ENCODE measurements at places on chromosomes 7 and 10.

DNA sequence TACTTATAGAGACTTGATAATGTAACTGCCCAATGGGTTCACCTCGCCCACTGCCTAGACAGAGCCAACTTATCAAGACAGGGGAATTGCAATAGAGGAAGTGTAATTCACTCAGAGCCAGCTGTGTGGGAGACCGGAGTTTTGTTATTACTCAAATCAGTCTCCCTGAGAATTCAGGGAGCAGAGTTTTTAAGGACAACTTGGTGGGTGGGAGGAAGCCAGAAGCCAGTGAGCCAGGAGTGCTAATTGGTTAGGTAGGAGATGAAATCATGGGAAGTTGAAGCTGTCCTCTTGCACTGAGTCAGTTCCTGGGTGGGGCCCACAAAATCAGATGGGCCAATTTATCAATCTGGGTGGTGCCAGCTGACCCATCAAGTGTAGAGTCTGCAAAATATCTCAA, 20.1 kb upstream of the C7orf33 start:
- DNase-seq, result no peak

DNA sequence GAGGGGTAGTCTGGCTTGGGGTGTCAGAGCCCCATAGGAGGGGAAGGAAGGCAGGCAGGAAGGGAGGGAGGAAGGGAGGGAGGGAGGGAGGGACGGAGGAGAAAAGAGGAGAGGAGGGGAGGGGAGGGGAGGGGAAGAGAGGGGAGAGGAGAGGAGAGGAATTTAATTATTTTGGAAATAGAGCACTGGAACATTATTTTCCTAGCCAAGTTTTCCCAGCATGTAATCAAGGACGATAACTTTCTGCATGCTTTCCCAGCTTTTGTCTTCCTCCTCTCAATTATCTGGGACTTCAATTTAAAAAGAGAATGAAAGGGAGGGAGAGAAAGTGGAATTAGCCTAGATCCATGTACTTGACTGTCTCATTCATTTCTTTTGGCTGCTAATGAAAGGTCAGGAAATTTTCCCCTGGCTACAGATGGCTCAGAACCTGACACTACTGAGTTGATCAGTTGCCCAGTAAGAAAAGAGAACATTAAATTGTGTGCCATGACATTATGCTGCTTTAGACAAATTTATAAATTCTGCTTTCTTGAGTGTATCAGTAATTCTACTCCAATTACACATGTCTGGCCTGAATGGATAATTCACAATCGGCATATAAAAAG, 148.8 kb downstream of the LRRC4 start:
- DNase-seq, result no peak

DNA sequence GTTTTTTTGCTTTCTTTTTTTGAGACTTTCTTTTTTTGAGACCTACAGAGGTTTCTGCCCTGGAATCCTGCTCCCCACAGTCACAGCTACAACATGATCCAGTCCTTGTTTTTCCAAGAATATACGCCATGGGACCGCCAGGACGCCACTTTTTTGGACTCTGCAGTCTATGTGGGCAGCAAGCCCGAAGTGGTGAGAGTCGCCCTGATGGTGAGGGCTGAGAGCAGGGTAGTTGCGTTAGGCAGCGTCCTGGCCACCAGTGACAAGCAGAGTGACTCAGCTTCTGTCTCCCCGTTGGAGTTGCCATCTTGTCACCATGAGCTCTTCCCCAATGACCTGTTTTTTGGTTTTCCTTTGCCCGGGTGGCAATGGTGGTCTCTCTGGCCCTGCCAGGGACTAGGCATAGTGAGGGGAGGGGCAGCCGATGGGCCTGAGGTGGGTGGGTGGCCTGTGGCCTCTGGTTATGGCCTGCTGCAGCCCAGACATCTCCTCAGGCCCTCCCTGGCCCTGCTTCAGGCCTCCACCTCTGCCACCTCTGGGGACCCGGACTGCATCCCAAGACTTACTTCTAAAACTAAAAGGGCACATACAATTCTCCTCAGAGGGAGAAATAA, 88.0 kb upstream of the MALRD1 start:
- no peak for DNase-seq

- no peak for DNase-seq
These were observed 8.0 kb upstream of the CALHM1 start for GRCh38 chr10:103466734-103467133.

DNA sequence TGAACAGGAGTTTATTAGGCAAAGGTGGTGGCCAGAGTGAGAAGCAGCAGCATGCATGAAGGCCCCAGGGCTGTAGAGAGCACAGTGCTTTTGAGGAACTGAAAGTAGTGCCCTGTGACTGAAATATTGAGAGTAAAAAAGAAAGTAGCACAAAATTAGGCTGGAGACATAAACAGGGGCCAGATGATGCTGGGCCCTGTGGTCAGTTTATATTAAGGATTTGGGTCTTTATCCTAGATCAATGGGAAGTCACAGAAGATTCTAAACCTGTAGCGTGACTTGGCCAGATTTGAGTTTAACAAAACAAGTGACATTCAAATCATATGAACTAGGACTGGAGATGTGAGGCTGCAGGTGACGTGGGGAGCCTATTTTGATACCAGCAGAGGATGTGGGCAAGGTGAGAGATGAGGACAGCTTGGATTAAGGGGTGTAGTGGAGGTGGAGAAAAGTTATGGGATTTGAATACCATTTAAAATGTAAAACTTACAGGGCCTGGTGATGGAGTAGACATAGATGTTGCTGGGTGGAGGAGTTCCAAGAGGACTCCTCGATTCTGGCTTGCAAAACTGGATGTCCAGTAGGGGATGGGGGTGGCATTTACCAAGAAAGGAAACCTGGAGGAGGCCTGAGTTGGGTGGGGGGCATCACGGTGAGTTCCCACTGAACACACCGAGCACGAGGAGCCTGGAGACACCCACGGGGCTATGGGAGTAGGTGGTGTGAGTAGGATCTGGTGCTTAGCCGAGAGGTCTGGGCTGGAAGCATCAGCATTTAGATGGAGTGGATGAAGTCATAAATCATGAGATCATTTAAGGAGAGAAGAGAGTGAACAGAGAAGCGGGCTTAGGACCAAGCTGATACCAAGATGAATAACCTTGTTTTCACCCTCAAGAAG, 52.8 kb downstream of the HHEX start:
- DNase-seq, result no peak

- no peak for DNase-seq
These were observed 67.6 kb downstream of the TMEM130 start for GRCh38 chr7:98802088-98802780.

- DNase-seq, result no peak
These were observed 47.3 kb downstream of the CDCA7L start for GRCh38 chr7:21898265-21898930.

GRCh38 chr7:102045681-102046372, 228.4 kb downstream of the CUX1 start:
- DNase-seq, result no peak

- DNase-seq, result no peak
These were observed 25.7 kb upstream of the PLA2G12B start for GRCh38 chr10:72980348-72980747.

- no peak for DNase-seq
These were observed 343.9 kb upstream of the SHH start for GRCh38 chr7:156155988-156156733.

DNA sequence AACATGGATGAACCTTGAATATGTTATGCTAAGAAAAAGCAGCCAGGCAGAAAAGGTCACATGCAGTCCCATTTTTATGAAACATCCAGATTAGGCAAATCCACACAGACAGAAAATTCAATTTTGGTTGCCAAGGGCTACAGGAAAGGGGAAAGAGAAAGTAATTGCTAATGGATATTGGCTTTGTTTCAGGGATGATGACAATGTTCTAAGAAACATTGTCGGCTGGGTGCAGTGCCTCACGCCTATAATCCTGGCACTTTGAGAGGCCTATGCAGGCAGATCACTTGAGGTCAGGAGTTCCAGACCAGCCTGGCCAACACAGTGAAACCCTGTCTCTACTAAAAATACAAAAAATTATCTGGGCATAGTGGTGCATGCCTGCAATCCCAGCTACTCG, 23.0 kb downstream of the ZNF33B start:
- DNase-seq, result no peak

- no peak for DNase-seq
These were observed 351.2 kb downstream of the DNAJB6 start for GRCh38 chr7:157687845-157688532.

GRCh38 chr10:79166741-79167140, 98.0 kb downstream of the ZMIZ1 start:
- no peak for DNase-seq

DNA sequence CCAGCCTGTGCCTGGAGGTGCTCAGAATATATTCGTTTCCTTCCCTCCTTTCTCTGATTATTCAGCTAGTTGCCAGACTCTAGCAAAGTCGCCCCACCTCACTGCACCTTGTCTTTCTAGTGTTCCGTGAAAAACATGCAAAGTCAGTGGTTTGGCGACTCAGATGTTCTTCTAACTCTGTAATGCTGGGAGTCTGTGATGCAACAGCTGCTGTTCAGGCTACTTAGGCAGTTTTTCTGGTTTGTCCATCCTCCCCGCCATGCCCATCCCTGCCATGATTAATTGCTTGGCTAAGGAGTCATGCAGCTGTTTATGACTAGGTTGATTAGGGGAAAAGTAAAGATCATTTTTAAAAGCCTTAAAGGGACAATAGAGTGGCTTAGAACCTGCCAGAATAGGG, 99.4 kb downstream of the MTPN start:
- no peak for DNase-seq

DNA sequence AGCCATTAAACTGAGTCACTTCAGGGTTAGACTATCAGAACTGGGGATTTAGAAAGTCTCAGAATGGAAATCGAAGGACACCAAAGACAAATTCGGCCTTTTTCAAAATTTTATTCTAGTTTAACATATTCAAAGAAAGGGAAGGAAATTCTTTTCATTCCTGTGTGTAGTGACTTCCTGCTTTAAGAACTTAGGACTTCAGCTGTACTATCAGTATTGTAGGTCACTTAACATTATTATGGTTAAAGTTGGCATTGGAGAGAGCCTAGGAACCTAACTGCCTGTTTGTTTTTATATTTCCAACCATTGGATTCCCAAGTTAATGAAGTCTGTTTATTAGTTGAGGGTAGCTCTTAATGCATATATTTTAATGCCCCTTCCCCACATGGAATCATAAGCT, 63.7 kb downstream of the PTEN start:
- no peak for DNase-seq

DNA sequence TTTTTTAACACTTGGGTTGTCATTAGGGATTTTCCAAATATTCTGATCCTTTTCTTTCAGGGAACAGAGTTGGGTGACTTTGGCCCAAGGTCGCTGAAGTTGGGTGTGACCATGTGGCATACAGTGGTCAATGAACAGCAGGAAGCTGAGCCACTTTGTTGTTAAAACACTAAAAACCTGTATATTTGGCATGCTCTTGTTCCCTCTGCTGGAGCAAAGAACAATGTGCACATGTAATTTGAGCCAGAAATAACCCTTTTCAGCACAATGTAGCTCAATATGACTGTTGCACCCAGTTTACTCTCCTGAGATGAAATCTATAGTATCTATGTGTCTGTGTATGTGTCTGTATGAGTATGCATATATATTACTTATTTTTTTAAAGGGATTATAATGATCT, 74.9 kb downstream of the ADCYAP1R1 start:
- DNase-seq, result no peak

DNA sequence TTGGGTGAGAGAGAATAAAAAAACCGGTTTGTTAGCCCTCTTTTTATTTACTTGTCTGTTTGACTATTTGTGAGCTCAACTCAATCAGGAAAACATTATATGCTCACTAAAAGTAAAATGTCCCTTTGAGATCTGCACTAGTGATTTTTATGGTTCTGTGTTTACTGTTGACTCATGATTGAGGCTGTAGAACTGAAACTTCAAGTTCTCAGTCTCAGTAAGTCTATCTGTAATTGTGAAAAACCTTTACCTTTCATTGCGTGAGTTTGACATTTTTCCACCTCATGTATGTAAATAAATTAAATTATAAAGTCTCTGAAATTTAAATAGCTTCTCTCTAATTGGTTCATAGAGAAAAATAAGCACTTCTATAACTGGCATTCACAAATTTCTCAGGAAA, 17.0 kb upstream of the CASD1 start:
- no peak for DNase-seq

DNA sequence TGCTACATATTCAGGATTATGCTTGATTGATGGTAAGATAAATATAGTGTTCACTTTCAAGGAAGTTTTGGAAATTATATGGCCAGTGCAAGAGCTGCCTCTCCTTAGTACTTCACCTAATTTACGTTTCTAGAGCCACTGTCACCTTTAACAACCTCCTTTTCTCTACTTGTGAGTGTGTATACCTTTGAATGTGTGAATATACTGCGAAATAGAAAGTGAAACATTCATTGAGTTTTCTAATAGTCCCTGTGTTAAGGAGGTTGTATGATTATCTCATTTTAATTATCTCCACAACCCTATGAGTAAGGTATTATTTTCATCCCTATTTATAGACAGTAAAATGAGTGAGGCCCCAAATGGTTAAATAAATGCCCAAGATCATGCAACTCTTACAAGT, 1050.5 kb downstream of the XPNPEP1 start:
- no peak for DNase-seq

- DNase-seq, result no peak
These were observed 73.2 kb downstream of the DNAJB6 start for GRCh38 chr7:157409753-157410727.

DNA sequence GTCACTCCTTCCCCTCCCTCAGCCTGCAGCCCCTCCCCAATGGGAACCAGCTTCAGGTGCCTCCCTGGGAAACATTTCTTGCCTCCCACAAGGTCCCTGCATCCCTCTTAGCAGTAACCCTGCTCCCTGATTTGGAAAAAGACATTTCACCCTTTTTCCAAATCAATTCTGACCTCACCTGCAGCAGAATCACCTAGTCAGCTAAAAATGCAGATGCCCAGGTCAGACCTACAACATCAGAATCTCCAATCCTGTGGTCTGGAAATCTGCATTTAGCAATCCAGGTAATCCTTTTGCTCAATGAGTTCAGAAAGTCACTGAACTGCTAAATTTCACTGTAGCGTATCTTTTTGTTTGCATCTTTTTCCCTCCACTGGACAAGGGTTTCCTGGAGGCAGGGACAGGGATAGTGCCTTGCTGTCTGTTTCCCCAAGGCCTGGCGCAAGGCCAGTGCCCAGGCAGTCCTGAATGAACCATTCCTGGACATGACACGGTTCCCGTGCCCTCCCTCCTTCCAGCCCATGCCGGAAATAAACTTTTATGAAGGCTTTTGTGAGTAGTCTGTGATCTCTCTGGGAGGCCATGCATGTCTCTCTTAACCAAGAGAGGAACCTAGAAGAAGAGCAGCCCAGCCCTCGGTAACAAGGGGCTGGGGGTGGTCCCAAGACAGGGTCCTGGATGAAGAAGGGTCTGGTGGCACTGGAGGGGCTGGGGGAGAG, 44.0 kb downstream of the COL13A1 start:
- no peak for DNase-seq

DNA sequence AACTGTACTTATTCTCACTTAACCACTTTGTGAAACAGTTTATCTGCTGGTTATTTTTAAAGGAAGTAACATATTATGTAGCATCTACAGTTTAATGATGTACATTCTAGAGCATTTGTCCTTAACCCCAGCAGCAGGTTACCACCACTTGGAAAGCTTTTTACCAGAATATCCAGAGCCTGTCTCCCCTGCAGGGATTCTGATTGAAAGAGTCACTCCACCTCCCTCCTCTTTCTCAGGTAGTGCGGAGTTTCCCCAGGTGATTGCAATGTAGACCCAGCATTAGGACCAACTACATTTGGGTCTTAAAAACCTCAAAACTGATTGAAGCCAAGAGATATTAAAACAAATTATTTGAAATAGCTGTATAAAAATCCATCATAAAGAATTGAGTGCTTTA, 53.1 kb downstream of the NRG3 start:
- no peak for DNase-seq

GRCh38 chr7:93307943-93308342, 75.8 kb downstream of the VPS50 start:
- no peak for DNase-seq

GRCh38 chr10:112461029-112461887, 14.2 kb downstream of the VTI1A start:
- no peak for DNase-seq
